ENCODE measurements at places on chromosomes 1 and 21.
A peak's percentile ranks its signal among the peaks of the same experiment; 100 is the strongest.

DNA sequence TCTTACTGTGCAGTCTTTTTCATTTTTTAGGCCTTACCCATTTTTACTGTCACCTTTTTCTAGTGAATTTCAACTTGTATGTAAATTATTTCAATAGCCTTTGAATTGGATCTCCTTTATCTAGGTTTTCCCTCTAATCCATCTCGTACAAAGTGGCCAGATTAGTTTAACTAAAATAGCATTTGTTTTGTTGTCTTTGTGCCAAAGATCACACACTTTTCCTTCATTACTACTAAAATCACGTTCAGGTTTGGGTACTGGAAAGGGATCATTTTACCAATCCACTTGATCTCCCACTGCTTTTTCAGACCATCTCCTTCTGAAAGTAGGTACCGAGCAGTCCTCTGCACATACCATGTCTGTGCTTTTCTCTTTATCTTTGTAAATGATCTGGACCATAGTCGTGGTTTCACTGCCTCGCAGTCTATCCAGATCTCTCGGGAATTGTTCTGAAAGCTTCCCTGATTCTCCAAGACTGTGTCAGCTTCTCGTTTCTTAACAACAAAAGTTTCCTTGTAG is 20.1 kb downstream of the KDM1A start:
- no peak for ATAC-seq
- no peak overlapping the region for H3K27ac ChIP-seq
- no peak overlapping the region for H3K4me3 ChIP-seq
- H3K36me3 ChIP-seq: peaks cover 11% of the 10 kb centered on the region
- H3K4me1 ChIP-seq: peaks cover 16% of the 10 kb centered on the region

DNA sequence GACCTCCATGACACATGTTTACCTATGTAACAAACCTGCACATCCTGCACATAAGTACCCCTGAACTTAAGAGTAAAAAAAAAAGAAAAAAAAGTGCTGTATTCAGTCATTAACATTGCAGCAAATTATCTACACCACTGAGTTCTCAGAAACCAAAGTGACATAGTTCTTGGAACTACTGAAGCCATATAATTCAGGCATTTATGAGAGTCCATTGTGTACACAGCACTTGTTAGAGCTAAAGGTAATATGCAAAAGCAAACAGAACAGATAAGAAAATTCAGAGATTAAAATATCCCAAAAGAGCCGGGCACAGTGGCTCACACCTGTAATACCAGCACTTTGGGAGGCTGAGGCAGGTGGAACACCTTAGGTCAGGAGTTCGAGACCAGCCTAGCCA is 38.0 kb downstream of the F5 start:
- H3K27ac ChIP-seq: no peak overlapping the region
- ATAC-seq: no peak
- H3K27me3 ChIP-seq: no peaks in the 10 kb centered on the region
- no peaks in the 10 kb centered on the region for H3K36me3 ChIP-seq
- no peak overlapping the region for H3K4me3 ChIP-seq

GRCh38 chr1:52460694-52461093 is 56.3 kb downstream of the PRPF38A start:
- H3K4me1 ChIP-seq: no peaks in the 10 kb centered on the region
- ATAC-seq: no peak
- H3K27me3 ChIP-seq: no peaks in the 10 kb centered on the region
- no peak overlapping the region for H3K27ac ChIP-seq
- no peak overlapping the region for H3K4me3 ChIP-seq

DNA sequence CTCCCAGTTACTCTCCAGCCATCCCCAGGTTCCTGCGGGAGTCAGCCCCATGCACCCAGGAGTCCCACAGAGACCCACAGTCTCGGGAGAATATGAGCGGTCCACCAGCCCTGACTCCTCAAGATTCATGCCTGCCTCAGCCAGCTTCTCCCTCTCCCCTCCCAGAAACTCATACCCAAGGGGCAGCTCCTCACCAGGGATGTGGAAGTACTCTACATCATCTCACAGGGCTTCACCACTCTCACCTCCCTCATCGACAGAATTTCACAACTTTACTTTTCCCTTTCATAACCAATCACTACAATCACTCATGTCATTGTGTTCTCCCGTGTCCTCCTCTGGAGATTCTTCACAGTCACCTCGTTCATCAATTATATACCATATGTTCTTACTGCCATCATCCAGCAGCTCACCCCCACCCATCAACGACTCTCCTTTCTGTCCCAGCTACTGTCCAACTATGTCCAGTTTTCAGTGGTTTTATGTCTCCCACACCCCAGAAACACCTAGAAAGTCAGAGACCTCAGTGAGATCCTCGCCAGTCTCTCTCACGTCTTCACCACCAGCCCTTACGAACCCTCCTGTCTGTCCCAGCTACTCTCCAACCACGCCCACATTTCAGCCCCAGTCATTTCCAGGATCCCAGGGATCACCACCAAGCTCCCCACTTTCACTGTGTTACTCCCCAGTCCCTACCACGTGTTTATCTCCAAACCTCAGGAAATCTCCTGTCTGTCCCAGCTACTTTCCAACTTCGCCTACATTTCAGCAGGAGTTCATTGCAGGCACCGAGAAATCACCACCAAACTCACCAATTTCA is 1530.1 kb upstream of the TPTE start:
- no peaks in the 10 kb centered on the region for H3K4me1 ChIP-seq
- ATAC-seq: no peak
- H3K27me3 ChIP-seq: peaks cover 40% of the 10 kb centered on the region
- H3K36me3 ChIP-seq: no peaks in the 10 kb centered on the region
- H3K27ac ChIP-seq: no peak overlapping the region

- no peaks in the 10 kb centered on the region for H3K36me3 ChIP-seq
- no peak for ATAC-seq
- no peak overlapping the region for H3K27ac ChIP-seq
Observed at GRCh38 chr1:43015269-43015668, 56.6 kb upstream of the SLC2A1 start.

DNA sequence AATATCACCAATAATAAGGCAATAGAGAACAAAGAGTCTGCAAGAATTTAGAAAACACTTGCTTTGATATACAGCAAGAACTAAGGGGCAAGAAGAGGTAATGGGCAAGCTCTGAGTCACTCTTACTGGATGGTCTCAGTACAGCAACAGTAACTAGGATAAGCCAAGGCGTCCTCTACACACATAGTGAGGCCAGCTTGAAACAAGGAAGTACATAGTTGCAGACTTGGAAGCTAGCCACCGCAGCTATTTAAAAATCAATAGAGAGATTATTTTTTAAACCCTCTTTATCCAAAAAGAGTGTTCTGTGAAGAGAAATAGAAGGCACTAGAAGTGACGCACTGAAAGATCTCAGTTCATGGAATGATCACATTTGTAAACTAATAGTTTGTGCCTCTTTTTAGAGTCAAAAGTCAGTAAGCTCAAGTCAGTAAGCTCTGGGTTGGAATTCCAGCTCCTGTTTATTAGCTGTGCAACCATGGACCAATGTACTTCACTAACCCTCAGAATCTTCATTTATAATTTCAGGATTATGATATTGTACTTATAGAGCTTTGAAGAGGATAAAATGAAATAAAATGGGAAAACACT is 118.6 kb downstream of the AKT3 start:
- H3K36me3 ChIP-seq: peaks cover 39% of the 10 kb centered on the region
- no peak overlapping the region for H3K4me3 ChIP-seq
- no peaks in the 10 kb centered on the region for H3K27me3 ChIP-seq
- H3K27ac ChIP-seq: no peak overlapping the region
- peaks cover 42% of the 10 kb centered on the region for H3K4me1 ChIP-seq
- no peak for ATAC-seq

DNA sequence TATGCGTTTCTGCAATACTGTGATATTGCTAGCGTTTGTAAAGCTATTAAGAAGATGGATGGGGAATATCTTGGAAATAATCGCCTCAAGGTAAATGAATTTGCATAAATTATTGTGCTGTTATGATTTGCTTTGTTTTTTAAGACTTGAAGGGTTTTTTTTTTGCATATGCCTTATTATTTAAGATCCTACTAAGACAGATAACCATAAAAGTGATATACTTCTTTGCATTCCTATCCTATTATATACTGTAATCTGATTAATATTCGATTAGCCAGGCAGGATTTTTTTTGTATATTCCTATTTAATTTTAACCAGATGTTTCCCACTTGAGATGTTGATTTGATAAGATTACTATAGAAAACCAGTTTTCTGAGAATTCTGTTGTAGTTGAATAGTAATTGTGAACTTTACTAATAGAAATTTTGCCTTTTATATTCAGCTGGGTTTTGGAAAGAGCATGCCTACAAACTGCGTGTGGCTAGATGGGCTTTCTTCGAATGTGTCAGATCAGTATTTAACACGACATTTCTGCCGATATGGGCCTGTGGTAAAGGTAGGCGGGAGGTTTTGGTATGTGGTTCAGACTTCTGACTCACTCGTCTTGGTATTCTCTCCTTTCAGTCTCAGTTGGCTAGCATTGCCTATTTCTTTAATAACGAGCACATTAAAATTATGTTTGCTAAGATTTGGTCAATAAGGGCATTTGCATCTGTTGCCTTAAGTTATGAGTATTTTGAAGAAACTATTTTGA is 56.8 kb downstream of the ZBTB17 start:
- H3K36me3 ChIP-seq: peaks cover 40% of the 10 kb centered on the region
- peak; percentile 95 for ATAC-seq

DNA sequence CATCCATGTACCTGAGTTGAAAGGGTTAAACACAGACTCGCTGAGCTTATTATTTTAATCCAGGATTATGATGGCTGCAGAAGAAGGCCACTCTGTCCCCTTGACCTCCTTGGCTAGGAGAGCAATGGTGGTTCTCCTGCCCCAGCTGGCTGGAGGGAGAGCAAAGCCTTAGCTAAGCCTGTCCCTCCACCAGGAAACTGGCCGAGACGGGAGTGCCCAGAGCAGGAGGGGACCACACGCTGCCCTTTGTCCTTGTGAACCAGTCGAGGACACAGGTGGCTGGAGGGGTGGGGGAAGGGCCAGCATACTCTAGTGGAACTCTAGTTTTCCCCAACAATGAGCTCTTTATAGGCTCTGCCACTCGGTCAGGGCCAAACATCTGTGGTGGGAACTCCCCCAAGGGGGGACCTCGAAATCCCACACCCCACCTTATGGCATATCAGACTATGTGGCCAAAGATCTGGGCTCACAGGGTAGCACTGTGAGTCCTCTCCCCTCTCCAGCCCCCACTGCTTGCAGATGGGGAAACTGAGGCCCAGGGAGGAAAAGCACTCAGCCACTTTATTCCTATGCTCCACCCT is 12.9 kb downstream of the KIAA1614 start:
- H3K36me3 ChIP-seq: no peaks in the 10 kb centered on the region
- H3K4me3 ChIP-seq: no peak overlapping the region
- no peak overlapping the region for H3K27ac ChIP-seq
- peaks cover 37% of the 10 kb centered on the region for H3K27me3 ChIP-seq
- no peak for ATAC-seq

- H3K27me3 ChIP-seq: no peaks in the 10 kb centered on the region
- H3K4me3 ChIP-seq: no peak overlapping the region
- H3K27ac ChIP-seq: no peak overlapping the region
Observed at GRCh38 chr1:17869815-17870214, 114.7 kb downstream of the ACTL8 start.

All from stimulated activated memory B cell treated with anti-CD40 and anti-IgM and Interleukin-4, amounts not matched to agents 10 μg/mL and 1 μg/mL and 100 μg/mL, for 72 hours (primary cell).